ENCODE measurements at places on chromosomes 7 and 10.

DNA sequence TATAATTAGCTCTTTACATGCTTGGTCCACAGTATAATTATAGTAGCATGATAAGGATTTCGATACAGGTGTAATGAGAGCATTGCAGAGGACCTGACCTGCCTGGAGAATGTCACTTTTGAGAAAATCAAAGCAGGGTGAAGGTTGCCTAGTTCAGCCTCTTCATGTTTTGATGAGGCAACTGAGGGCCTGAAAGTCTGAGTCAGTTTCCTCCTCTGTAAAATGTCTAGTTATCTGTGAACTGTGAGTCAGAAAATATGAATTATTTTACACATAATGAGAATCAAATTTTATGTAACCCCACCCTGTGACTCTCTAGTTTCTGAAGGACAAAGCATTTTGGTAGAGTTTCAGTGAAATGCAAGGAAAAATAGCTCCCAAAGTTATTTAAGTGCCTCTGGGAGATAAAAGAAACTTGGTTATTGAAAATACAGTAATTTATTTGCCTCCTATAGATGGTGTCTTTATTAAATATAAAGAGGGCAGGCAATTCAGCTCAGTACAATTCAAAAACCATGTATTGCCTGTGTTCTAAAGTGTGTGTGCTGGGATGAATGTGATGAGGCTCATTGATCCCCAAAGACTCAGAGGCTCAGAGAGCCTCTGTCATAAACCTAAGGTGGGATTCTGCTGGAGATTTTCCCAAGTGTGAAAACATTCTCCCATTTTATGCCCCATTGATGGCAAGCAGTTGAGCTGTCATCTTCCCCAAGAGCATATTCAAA lies 37.3 kb upstream of the SAMD9L start:
- DNase-seq = no peak

DNA sequence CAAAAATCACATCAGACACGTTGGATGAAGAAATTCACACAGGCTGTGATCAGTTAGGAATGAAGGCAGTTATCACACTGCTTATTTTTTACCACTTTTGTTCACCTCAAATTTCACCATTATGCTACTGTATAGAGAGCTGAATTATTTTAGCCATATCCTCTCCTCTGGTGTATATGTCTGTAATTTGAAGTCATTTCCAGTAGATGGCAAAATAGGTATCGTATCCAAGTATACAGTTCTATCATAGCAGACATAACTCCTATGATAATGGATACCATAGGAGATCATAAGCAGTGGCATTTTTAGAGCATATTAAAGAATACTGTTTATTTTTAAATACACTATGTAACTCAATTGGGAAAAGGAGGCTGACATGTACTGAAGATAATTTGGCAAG lies 909.7 kb downstream of the DNAJB9 start:
- no peak for DNase-seq

DNA sequence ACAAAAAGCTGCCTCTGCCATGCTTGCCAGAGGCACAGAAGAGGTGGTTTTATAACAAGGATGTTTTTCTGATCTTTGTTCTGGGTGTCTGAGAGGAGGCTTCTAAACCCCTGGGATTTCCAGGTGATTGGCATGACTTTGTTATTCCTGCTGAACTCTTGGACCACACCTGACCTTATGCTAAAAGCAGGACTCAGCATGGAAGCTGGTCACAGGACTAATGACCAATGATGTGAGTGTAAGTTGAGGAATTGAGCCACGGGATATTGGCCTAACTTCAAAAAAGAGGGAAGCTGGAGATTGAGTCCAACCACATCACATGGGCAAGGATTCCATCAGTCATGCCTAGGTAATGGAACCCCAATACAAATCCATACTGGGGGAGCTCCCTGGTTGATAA lies 437.9 kb downstream of the POM121L12 start:
- DNase-seq = no peak

DNA sequence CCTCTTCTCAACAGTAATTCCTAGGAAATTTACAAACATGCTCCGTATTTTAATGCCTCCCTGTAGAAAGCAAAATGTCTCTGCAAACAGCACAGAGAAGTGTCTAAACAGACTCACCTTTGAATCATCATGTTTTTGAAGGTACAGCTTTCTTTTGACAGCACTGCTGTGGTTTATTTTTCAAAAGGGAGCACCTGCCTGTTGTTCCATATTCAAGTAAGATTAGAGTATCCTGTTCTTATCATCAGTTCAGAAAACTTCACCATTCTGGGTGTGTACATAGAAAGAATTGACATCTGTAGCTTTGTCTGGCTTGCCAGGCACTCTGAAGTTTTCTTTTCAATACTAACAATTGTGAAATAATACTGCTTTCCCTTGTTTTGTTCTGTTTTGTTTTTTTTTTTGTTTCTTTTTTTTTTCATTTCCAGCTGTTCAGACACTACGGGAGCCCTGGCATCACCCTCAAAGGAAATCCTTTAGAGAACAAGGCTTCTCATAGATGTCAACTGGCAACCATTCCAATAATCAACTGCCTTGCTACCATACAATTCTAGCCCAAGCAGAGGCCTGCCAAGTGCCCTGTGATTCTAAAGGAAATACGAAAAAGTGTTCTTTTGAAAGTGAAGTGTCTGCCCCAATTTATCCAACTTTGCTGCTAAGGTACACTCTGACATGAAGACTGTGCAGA lies 275.9 kb downstream of the PRPF18 start:
- no peak for DNase-seq

DNA sequence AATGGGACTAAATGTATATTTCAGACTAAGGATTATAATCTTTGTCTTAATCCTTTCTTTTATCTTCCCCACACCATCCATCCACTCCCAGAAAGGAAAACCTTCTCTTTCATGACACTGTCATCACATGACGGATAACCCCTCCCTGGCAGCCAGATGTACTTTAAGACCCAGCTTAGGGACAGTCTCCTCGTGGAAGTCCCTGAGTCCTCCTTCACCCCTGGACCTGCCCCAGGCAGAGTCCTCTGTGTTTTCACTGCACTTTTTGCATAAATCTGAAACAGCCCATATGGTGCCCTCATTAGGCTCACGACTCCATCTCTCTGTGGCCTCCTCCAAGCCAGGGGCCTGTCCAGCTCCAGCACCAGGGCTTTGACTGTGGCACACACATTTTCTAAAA lies 16.0 kb downstream of the NRAP start:
- DNase-seq = no peak

- no peak for DNase-seq
Measured at GRCh38 chr10:108653531-108653930, 1269.8 kb downstream of the XPNPEP1 start.

DNA sequence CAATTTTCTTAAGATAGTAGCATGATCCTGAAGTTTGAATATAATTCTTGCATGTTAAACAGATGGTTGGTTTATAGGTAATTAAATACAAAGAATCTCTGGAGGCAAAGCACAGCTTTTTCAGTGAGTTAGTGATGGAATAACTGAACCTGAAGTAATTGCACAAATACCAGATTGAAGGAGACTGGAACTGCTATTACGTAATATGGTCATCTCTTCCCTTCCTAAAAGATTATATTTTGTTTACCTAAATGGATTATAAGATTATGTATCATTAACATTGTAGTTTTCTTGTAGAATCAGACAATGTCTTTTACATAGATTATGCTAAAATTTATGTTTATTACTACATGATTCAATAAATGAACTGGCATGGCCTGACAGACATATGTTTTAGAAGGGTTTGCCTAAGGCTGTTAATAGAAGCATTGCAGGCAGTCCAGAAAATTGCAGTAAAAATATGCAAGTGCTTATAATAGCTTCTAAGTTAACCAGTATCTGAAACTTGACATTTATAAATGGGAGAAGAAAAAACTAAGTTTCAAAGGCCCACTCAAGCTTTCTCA lies 35.8 kb upstream of the GPR37 start:
- no peak for DNase-seq

DNA sequence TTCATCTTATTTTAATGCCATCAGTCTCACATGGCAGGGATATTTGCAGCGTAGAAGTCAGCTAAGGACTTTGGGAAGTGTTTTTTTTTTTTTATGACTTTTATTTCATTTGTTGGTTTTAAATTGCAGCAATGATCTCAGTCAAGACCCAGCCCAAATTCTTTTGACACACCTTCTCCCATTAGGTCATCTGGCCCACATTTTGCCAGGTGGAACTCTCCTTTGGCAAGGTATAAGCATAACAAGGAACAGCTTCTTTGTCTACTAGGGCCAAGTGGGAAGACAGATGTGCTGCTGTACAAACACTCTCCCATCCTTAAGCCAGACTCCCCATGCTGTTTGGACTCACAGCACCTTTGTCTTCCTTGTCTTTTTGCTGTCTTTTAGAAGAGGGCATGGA lies 41.8 kb downstream of the PLEKHA8 start:
- DNase-seq = no peak

DNA sequence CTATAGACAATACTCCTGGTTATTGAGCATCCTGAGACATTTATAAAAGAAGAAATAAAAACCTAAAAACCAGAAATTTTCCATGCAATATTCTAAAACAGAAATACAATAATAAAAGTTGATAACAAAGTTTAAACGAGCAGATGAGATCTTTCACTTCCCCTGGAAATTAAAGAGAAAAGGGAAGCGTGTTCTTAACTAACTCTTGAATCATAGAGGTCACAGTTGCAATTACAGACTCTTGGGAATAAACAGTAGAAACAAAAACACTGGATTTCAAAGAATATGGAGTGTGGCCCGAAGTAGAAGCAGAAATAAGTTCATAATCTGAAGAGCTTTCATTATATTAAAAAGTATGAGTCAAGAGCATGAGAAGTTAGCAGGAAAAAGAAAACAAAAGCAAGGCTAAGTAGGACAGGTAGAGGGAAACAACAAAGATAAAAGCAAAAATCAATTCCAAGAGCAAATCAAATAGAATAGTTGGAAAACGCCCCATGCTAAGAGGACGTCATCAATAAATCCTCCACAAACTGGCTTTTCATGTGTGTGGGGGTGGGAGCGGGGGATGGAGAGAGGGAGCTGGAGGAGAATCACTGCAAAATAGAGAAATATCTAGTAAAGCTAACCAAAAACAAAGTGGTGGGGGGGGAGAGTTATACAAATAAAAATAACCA lies 55.2 kb upstream of the C10orf71 start:
- no peak for DNase-seq

- DNase-seq = no peak
Measured at GRCh38 chr10:99880080-99880835, 97.8 kb downstream of the ABCC2 start.

- DNase-seq = no peak
Measured at GRCh38 chr7:84841809-84842208, 345.0 kb downstream of the SEMA3D start.

DNA sequence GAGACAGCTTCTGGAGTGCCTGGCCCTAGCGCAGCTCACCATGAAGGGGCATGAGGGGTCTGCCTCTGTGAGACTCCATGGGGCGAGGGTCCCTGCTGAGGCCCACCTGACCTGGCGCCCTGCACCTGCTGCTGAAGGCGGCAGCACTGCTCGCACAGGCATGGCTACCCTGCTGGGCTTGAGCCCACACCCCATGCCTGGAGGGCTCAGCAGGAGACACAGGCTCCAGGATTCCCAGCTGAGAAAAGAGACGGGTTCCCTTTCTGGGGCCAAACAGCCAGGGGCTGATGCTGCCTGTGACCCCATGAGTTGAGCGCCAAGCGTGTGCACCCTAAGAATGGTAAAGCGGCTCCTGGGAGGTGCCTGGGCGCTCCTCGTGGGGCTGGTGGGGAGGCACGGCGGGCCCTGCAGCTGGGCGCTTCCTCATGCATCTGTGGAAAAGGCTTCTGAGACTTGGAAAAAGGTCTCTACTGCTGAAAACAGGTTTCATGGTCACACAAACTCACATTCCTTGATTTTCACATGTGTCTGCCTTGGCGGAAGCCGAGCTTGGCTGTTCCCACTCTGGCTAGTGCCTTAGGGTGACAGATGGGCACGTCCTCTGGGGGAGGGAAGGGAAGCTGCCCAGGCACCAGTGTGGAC lies 233.4 kb downstream of the ZMYND11 start:
- no peak for DNase-seq

- no peak for DNase-seq
Measured at GRCh38 chr7:100867040-100867775, at the start of gene TRIP6. Gene TRIP6, plus strand, starts transcription at chr7:100867387. Its CDS starts 111 bp downstream, at chr7:100867498.

DNA sequence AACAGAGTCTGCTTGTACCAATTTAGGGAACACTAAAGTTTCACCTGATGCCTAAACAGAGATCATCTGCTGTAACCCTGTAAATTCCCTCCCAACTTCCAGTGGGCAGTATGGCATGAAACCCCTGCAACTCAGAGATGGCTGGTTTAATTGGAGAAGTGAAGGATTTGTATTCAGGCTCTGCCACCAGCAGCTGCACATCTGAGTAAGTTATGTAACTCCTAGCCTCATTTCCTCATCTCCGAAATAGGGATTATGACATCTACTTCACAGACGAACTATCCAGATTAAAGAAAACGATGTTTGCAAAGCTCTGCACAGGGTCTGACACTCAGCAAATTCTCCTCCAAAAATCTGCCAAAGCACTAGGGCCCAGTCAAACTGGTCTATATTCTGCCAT lies 493.0 kb downstream of the KCNMA1 start:
- no peak for DNase-seq

GRCh38 chr10:97169911-97170693 lies 15.7 kb downstream of the SLIT1 start:
- no peak for DNase-seq

- DNase-seq = no peak
Measured at GRCh38 chr7:64314566-64314965, 805 bp downstream of the ZNF736 start.

DNA sequence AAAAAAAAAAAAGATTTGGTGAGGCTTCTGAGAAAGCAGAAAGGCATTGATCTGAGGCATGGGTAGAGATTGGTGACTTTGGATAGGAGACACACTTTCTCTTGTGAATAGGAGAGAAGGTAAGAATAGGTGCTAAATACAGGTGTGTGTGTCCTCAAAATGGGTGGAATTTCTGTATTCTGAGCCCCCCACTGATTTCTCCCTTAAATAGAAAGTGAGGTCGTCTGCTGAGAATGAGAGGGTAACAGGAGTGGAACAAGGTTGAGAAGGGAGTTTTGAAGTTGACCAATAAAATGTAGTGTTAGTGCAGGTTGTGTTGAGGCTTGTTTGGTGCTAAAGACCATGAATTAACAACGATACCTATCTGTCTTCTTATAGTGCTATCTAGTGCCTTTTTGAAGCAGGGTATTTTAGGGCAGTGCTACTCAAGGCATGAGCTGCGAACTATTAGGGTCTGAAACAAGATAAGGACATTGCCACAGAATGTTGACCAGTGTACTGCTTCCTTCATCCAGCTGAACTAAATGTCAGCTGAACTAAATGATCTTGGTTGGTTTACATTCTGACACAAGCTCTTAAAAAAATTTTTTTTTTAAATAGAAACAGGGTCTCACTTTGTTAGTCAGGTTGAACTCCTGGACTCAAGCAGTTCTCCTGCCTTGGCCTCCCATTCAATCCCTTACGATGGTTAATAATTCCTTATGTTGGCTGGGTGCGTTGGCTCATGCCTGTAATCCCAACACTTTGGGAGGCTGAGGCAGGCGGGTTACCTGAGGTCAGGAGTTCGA lies 12.4 kb downstream of the TRIM24 start:
- no peak for DNase-seq

All from vagina (tissue), 2 donors.